ENCODE measurements at places on chromosomes 1 and 21.

GRCh38 chr21:40618191-40618973, 228.6 kb downstream of the DSCAM start:
- no peak for DNase-seq

DNA sequence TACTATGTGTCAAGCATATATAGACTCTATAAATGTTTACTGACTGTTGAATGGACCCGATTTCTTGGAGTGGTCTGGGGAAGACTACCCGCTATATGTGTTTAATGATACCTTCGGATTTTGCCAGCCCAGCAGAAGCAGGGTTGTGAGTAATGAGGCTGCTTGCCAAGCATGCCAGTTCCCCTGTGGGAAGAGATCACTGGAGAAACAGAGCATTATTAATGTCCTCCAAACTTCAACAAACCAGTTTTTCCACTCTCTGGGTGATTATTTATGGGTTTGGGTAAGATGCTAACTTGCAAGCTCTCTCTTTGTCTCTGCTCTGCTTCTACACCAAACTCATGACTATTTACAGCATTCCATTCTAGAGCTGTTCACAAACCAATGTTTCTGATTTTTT, 25.1 kb upstream of the PHGDH start:
- no peak for DNase-seq

DNA sequence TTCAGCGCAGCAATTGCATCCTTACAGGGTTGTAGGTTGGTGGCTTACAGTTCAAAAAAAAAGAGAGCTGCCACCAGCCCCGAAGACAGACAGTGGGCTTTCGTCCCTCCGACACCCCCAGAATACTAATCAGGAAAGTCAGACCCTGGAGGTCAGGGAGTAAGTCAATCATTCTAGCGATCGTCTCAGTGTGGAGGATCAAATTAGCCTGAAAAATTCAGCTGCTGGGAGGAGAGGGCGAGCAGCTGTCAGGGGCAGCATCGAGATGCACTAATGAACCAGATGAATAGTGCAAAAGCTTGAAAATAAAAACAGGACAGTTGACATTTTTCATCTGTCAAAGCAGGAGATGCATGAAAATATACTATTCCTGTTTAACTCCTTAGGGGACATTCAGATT, 138.4 kb downstream of the NEK7 start:
- no peak for DNase-seq

DNA sequence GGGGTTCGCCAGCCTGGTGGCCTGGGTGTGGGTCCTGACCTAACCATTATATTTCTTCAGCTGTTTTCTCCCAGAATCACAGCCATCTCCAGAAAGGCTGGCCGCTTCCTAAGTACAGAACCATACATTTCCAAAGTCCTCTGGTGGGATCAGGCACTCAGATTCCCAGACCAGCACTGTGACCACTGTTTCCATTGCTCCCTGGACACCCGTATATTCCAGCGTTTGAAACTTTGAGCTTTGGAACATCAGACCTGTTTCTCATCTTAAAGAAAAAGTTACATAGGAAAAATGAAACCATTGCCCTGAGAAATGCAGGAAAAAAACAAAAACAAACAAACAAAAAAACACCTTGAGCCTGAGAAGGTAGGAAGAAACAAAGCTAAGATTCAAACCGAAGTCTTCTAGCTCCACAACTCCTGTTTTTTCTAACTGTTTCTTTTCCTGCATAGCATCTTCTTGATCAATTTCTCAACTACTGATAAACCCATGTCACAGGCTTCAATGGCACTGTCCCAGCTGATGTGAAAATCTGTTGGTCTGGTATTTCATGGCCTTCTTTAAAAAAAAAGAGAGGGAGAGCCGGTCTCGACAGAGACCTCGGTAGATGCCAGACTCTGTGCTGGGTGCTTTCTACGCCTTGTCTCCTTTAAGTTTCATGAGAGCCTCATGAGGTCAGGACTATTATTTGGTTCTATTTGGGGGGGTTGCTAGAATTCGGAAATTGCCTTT, 221.3 kb downstream of the TOMM20 start:
- DNase-seq = no peak

DNA sequence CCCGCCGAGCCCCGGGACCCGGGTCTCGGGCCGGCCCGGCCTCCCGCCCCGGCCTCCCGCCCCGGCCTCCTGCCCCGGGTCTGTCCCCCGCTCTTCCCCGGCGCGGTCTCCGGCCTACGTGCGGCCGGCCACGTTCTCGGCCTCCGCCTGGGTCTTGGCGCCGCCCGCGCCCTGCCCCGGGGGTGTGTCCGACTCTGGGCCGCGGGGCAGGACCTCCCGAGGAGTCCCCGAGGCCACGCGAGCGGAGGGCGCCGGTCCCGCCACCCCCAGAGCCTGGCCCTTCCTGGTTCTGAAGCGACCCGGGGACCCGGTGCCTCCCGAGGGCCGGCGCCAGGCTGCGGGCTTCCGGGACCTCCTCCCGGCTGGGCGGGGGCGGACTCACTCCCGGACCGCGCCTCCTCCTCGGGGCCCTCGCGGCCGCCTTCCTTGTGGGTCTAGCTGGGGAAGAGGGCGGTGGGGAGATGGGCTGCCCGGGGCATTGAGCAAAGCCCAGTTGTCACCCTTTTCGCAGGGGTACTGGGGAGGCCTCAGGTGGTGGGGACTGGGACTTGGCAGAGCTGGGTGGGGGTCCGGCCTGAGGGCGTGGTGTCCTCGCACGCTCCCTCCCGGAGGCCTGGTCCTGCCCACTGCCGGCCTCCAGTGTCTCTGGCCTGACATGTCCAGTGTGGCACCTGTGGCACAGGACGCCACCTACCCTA, 558 bp downstream of the PFKL start:
- DNase-seq = no peak

DNA sequence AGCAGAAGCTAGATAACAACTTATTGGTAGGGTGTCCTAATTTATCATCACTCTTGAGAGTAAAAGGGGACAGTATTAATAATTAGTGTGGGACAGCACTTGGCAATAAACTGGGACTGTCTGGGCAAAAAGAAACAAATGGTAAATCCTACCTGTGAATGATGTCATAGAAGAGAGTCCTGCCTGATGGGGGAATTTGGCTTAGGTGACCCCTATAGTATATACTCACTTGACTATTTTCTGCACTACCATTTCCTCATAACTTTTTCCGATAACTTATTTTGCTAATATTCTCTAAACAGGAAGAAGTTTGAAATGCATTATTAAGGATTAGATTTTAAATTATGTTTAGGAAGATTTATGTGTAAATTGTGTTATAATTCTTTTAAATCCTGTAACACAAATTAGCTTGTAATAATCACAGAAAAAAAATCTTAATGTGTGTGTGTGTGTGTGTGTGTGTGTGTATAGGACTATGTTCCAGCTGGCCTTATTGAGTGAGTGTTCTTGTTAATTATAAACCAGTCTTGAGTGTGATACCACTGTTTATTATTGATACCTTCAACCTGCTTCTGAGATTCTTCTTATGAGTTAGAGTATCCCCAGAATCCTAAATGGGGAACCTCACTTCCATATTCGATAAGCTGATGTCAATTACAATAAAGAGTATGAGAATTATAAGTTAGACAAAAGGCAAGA, 144.2 kb upstream of the C1orf105 start:
- DNase-seq = no peak
